ENCODE measurements at places on chromosomes 7 and 10.

GRCh38 chr7:76296743-76297740 lies 5.4 kb upstream of the HSPB1 start:
- no peak for DNase-seq

DNA sequence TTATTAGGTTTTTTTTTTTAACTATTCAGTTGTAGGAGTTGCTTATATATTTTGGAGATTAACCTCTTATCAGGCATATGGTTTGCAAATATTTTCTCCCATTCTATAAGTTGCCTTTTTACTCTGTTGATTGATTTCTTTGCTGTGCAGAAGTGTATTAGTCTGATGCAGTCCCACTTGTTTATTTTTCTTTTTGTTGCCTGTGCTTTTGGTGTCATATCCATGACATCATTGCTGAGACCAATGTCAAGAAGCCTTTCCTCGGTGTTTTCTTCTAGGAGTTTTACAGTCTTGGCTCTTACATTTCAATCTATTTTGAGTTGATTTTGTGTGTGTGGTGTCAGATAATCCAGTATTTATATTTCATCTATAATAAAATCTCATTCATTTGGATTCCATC lies 155.4 kb downstream of the LRMDA start:
- no peak for DNase-seq

- DNase-seq, result no peak
Measured at GRCh38 chr7:5217851-5218331, 27.9 kb downstream of the WIPI2 start.

DNA sequence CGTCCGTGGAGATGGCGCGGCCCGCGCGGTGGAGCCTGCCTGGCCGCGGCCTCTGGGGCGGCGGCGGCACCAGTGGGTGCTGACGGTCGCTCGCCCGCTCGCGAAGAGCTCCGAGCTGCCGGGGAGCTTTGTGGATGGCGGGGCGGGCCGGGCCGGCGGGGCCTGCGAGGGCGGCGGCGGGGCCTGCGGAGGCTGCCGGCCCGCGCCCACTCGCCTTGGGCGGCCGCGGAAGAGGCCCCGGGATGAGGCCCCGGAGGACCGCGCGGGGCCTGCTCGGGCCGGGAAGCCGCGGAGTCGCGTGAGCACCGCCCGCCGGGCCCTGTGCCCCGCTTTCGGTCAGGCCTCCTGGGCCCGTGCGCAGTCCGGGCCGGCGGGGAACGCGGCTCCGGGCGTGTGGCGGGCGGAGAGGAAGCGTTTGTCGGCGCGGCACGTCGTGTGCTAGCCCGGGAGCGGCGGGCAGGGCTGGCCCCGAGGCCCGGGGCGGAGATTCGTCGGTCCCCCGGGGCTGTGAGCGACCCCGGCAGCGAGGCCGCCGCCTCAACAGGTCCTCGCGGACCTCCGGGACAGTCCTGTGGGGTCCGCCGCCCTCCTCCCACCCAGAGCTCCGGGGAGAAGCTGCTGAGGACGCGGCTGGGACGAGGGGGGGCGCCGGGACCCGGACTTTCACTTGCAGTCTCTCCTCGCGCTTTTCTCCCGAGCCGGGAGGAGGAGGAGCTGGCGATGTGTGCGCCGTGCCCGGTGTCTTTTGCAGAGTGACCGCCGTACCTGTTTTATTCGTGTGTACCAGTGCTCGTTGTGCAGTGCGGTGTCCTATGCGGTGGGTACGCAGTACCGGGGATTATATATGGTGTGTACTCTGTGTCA lies 578 bp downstream of the ZMYND11 start:
- no peak for DNase-seq

DNA sequence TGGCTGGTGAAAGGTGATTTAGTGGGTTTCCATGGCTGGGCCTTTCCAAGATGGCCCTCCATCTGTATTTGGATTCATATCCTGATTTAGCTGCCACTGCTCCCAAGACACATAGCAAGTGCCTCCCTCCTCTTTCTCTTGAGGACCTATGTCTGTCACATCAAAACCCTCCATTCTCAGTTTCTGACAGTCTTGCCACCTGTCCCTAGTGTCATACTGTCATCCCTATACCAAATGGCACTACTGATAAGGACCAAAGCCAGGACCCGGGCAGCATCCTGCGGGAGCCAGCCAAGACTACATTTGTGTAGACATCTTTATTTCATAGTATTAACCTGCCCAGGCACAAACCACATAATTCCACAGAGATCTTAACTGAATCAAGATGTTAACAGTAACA lies 34.8 kb downstream of the PNLIPRP2 start:
- DNase-seq, result no peak

GRCh38 chr7:127322351-127322750 lies 69.6 kb upstream of the GRM8 start:
- DNase-seq, result no peak

- no peak for DNase-seq
Measured at GRCh38 chr7:40887099-40887498, 752.3 kb downstream of the SUGCT start.

DNA sequence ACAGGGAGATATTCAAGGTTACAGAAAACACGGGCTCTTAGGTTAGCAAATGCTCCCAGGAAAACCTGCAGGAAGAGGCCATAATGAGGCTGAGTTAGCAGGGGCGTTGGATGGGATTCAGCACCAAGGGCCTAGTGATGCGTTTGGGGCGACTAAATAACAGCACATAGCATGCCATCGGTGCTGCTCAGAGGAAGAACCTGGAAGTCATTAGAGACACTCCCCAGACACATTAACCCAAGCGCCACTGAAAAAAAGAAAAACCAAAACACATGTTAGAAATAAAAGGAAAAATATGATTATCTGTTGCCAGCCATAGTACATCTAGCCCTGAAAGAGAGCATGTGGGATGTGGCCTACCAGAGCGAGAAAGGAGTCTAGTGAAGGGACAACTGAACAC lies 28.8 kb upstream of the OPALIN start:
- DNase-seq, result no peak

- no peak for DNase-seq
Measured at GRCh38 chr7:139720705-139721231, 57.0 kb downstream of the HIPK2 start.

- DNase-seq, result no peak
Measured at GRCh38 chr10:119375574-119376272, 166.8 kb downstream of the RGS10 start.
